ENCODE measurements at places on chromosomes 2 and 18.

DNA sequence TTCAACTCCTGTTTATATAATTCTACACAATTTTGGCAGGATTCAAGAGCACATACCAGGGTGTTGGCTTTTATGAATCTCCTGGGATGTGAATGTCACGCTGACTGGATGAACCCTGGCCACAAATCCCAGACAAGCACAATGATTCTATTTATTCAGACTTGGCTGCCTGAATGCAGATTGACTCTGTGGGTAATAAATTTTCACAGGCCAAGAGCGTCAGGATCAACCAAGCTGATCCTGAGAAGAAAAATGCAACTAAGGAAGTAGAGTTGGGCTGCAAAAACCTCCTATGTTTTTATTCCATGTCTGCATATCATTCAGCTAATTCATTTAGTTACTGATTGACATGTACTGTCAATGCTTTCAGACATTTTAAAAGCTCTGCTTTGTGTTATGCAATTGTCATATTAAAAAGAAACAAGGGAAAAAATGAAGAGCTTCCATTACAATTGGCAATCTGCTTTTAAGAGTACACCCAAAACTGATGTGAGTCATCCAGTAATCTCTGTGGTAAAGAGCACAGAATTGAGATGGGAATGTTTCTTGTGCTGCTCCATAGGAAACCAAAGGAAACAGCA, 173.0 kb upstream of the REV1 start:
- no peak for DNase-seq

- DNase-seq: no peak
Measured at GRCh38 chr2:229669841-229670240, 44.5 kb downstream of the DNER start.

DNA sequence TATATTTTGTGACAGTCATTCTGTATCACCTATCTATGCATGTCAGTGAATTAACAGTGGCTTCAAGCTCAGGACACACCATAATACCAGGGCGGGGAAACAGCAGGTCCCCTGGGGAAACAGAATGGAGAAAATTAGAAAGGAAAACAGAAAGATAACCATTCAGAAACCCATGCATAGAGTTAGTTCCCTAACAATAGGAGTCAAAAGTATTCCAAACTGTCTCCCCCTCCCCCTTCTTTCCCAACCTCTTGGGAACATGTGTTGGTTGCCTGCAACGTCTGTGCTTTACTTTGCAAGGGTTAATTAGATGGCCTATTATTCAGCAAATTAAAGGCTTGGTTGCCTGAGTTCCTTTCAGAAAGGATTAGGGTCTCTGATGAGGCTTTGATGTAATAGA, 176.4 kb downstream of the MYO3B start:
- no peak for DNase-seq

DNA sequence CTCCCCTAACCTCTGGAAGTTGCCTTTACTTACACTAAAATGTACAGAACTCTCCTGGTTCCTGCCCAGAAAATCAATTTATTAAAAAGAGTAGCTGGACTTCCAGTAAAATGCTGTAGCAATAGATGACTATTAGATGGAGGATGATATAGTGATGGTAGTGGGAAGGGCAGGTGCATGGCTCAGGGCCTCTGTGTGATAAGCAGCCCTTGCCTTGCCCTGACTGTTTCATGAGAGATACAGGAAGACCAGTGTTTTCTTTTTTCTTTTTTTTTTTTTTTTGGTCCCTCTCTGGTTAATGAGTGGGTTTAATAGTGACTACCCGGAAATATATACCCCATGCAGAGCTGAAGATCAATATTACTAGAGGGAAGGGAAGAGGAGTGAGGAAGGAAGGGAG, 48.7 kb upstream of the NEDD4L start:
- no peak for DNase-seq

DNA sequence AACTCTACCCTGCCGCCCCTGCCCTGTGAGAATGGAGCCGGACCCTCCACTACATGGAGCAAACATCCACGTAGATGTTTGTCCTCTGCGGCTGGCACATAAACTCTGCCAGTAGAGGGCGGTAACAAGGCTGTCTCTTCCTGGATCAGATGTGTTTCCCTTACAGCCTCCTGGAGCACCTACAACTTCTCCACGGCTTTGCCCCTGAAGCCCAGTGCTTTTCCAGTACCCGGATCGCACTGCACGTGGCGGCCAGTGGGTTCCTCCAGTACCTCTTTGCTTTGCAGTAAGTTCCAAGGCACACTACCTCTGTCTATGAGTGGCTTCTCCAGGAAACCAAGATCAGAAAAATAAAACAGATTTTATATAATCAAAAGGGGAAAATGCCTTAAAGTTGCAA, 651.3 kb downstream of the DCDC2C start:
- no peak for DNase-seq

GRCh38 chr2:231450548-231450989, 13.7 kb downstream of the NCL start:
- DNase-seq: no peak

DNA sequence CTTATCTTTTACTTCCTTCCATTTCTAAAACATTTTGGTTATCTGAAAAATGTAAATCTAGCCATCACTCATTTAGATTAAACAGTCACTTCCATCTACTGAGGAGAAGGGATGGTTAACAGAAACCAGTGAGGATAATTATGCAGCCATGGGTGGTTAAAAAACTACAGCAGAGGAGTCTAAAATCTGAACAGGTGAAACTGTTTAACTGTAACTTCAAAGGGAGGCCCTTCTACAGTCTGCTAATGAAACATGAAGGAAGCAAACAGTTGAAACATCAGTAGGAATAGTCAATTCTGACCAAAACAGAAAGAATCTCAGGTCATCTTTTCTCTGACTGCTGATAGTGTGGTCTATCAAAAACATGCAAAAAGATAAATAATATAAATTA, 71.0 kb downstream of the DTNB start:
- DNase-seq: peak; percentile 24

- no peak for DNase-seq
Measured at GRCh38 chr2:41791523-41791922, 256.3 kb upstream of the PKDCC start.

- no peak for DNase-seq
Measured at GRCh38 chr18:8462651-8463185, 146.5 kb upstream of the RAB12 start.

All from T-helper 2 cell (primary cell).